Brain pericyte (primary cell): ENCODE measurements at places on chromosomes 11 and 22.

GRCh38 chr11:113497066-113497910 lies 22.1 kb upstream of the DRD2 start:
- DNase-seq: no peak

GRCh38 chr22:49447837-49448236 lies 379.8 kb downstream of the BRD1 start:
- DNase-seq: no peak

- DNase-seq: no peak
Observed at GRCh38 chr22:31085493-31085824, 4.3 kb downstream of the SMTN start.

GRCh38 chr22:46432164-46433068 lies 96.9 kb downstream of the TRMU start:
- no peak for DNase-seq

- peak; percentile 51 for DNase-seq
Observed at GRCh38 chr11:29119707-29120618, 896.9 kb downstream of the KCNA4 start.

DNA sequence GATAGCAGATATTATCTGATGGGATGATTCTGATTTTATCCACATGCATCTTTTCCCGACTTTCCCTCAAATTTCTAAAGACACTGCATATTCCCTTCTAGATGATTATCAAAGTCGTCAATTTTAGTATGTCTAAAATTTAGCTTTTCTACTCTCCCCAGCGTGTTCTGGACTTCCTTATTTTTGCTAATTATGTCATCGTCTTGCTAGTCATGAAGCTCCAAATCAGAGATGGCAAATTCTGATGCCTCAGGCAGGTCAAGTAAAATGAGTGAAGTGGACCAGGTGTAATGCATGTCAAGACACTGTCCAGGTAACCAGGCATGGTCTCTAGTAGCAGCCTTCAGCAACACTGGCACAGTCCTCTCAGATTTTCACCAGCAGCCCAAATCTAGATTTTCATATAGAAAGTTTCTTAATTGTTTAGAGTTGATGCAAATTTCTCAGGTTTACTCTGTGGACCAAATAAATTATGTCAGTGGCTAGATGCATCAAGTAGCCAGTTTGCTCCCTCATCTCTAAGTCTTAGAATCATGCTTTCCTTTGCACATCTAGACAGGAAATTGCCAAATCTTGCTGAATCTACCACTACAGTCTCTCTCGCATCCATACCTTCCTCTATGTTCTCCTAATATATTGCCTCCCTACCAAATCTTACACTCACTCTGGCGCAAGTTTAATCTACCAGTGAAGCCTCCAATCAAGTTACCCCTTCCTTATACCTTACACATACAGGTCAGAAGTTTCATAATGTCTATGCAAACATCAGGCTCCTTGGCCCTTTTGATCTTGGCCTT lies 10.6 kb downstream of the HSD17B12 start:
- DNase-seq: no peak

DNA sequence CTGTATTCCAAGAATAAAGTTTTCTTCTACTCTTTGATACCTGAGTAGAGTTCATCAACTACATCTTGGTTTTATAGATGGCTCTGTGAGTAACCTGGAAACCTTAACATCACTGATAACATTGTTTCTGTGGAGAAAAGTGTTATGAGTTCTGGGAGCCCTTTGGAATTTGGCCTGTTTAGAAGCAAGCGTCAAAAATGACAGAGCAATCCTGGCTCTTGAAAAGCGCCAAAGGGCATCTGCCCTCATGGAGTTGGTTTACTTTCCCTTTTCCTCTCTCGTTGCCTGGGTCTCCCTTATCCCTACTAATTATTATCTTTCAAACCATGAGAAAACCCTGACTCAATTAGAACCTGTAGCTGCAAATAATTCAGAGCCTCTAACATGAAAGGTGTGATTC lies 140.1 kb downstream of the DBX1 start:
- DNase-seq: no peak

DNA sequence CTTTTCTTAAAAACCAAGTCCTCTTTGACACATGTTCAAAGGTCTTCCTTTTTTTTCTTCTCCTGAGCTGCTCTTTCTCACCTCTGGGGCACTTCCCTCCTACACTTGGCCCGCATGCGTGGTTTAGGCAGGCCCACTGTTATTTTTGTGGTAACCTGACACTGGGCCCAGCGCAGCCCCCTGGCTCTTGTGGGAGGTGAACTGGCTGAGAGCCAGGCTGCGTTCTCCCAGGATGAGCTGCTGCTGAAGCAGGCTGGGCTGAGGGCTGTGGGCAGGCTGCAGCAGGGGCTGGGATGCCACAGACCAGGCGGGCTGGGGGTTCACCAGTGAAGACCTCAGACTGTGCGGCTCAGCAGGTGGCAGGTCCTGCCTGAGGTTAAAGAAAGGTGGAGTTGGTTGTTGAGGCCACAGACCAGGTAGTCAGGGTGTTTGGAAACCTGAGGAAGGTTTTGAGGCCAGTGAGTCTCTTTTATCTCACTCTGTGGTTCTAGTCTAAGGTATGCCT lies 72.4 kb downstream of the TEAD1 start:
- DNase-seq: peak; percentile 82

GRCh38 chr11:61700212-61700611 lies 20.0 kb downstream of the DAGLA start:
- DNase-seq: no peak

GRCh38 chr11:57097149-57097548 lies 84.6 kb upstream of the LRRC55 start:
- no peak for DNase-seq

- DNase-seq: no peak
Observed at GRCh38 chr11:33630936-33631748, 69.5 kb downstream of the C11orf91 start.

DNA sequence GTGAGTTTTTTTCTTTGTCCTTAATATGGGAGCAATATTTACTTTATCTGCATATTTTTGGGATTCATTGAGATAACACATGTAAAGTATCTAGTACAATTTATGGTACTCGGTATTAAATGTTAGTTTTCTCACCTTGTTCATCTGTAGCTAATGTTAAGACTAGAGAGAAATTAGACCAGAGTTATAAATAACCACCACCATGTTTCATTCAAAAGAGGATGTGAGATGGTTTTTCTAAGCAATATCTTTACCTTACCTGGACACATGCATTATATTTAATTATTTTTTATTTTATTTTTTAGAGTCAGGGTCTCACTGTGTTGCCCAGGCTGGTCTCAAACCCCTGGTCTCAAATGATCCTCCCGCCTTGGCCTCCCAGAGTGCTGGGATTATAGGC lies 18.4 kb downstream of the ARHGAP42 start:
- no peak for DNase-seq

DNA sequence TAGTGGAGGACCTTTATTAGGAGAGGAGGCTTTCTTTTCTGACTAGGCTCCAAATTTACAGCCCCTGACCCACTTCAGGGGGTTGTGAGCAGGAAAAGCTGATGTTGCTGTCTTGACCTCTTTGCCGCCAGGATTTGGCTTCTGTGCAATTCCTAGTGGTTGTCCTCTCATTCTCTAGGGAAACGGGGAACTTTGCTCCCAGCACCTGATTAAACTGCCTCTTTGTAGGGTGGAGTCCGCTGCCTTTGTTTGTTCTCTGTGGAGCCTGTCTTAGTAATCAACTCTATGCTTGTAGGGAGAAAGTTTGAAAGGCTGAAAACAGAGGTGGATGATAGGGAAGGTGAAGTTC lies 16.3 kb downstream of the CTNND1 start:
- DNase-seq: no peak

DNA sequence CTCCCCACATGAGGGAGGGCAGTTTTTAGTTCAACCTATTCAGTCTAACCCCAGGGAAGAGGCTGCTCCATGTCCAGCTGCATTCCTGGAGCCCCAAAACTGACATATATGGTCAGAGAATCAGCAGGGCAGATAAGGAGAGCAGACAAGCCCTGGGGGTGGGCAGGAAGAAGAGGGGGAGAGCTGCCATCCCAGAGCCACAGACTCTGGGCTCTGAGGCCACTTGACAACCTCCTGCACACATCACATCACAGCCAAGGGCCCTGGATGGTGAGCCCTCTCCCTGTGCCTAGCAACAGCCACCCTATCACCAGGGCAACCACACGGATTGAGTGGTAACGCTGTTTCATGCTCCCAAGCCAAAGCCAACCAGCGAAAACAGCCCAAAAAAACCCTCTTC lies 3.1 kb downstream of the ARHGAP1 start:
- no peak for DNase-seq

- no peak for DNase-seq
Observed at GRCh38 chr11:124867700-124868099, 2.5 kb downstream of the ROBO3 start.

DNA sequence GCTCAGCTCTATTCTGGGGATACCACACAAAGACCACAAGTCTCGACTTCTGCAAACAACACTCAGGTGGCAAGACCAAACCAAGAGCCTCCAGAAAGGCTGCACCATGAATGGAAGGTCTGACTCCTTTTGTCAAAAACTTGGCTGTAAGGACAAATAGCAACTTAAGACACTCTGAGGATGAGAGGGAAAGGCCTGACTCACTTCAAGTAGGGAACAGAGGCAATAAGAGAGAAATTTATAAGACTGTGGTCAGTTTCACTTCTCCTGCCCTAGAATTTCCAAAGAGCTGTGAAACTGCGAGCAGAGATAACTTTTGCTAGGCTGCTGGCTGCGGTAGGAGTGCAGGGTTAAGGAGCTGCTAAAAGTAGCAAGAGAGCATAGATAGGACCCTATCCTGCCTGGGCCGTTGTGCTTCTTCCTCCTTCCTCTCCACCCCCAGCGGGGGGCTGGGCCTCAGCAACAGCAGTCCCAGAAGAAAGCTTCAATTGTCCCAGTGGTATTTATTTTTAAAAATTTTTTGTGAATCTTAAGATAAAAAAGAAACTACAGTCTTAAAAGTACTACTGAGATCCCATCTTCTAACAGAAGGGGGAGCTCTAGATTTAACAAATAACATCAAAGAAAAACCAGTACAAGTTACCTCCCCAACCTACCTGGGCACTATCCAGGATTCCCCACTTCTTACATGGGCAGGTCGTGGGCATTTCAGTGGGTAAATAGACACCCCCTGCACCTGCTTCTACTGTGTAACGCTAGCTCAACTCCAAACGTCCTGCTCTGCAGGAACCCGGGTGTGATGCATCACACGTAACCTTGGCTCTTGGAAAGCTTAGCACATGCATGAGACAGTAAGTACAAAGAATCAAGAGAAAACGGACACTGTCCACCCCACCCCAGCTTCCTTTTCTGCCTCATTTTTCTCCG lies 66.4 kb downstream of the SGSM3 start:
- peak; percentile 36 for DNase-seq

DNA sequence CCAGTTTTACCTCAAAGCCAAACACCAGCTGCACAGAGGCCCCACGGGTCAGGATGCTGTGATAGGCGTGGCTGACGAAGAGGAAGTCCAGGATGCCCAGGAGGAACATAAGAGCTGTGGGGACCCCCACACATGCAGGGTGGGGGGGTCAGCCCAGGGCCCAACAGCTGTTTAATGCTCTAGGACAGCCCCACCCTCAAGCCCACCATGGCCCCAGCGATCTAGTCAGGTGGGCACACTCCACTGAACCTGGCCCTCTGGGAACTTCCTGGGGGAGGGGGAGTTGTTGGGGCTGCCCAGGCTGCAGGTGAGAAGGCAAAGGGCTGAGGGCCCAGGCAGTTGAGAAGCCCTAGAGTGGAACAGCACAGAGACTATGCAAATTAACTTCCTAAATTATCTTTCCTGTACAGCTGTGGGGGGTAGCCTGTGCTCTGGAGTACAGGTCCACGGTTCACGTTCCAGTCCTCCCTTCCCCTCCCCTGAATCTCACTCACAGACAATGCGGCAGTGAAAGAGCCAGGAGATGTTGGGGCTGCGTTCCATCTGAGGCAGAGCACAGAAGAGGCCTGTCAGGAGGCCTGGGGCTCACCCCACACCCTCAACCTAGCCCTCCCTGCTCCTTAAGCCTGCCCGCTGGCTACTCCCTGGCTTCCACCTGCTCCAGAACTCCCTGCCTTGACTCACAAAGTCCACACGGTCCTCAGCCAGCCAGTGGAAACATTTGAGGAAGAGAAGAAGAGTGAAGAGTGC lies 1.9 kb downstream of the SYVN1 start:
- DNase-seq: no peak

- no peak for DNase-seq
Observed at GRCh38 chr11:113884361-113884836, 9.0 kb upstream of the USP28 start.

DNA sequence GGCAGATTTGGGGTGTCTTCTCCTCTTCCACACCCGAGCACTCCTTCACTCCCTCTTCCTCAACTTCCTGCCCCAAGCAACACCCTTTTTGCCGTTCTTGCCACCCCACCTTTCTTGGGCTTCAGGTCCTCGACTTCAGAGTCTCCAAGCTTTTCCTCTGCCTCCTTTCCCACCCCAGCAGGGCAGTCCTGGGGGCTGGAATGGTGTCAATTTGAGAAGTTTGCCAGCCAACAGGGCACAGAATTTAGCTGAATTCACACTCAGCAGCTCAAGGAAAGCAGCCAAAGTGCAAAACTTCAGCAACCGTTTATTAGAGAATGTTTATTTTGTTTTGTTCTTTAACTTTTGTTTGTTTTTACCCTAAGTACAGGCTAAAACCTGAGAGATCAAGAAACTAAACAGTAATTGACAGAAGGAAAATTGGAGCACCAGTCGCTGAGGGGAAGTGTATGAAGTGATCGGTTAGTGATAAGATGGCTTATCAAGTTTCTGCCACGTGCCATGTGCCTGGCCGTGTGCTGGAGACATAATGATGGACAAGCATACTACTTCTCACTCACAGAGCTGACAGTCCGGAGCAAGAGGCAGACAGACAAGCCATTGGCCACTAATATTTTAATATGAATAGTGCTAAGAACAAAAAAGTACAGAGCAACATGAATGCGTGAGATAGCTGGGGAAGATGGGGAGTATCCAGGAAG lies 44.4 kb downstream of the AHNAK start:
- DNase-seq: no peak

GRCh38 chr11:30445056-30445455 lies 122.2 kb downstream of the ARL14EP start:
- no peak for DNase-seq

DNA sequence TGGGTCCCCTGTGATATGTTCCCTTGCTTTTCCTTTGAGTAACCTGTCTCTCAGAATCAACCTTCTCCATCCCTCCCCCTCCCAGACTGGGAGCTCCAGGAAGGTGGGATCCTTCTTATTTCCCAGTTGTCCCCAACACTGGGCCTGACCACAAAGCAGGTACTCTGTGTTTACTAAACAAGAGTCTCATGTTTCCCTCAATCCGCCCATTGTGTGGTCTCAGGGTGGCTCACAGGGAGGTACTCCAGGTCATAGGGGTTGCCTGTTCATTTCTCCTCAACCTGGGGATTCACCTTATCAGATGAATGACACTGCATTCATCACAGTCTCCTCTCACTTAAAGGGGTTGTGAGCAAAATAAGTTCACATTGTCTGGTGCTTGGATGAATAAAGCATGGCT lies 26.4 kb upstream of the NAV2 start:
- DNase-seq: no peak

GRCh38 chr22:27041745-27042310 lies 384.4 kb downstream of the MIAT start:
- no peak for DNase-seq

- no peak for DNase-seq
Observed at GRCh38 chr11:63944987-63945386, 6.2 kb downstream of the NAA40 start.
